Caudate nucleus (tissue), 63 donors: ENCODE measurements at places on chromosomes 12 and 14.

DNA sequence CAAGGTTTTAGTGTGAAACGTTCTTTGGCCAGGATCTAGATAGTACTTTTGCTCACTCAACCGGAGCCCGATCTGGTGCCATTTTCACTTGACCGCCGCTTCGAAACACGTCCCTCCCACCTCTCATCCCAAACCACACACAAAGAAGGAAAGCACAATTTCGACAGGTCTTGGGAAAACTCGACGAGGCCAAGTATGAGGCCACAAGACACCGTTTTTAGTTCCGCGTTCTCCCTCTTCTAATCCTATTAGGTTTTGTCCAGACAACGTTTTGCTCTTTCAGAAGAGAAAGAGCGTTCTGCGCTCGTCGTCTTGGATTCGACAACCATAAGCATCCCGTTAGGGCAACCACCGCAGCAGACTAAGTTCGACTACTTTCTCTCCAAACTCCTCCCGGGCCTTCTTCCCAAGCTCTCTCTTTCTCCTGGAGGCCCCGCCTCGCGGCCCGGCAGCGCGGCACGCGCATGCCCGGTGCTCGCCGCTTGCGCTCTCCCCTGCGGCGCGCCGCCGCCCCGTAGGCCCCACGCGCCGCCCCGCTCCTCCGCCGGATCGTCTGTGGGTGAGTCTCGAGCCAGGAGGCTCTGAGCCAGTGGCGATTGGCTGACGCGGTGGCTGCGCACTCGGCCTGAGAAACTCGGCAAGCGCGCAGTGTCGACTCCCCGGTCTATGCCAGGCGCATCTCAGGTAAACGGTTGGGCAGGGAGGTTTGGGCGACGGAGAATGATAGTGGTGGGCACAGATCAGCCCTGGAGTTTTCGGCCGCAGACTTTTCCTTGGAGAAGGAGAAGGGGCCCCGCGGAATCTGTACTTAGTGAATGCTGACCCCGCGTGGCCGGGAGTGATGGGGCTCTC lies at the start of gene MIPOL1:
Gene MIPOL1 (plus strand): TSS at position 517 of the 852 bp plus-strand sequence. CDS start 49,952 bp downstream, outside the sequence.
- DNase-seq: peak; percentile 25

GRCh38 chr14:92443167-92443566 lies 70.4 kb upstream of the RIN3 start:
- DNase-seq: peak; percentile 55

GRCh38 chr14:85917716-85918115 lies 387.8 kb downstream of the FLRT2 start:
- DNase-seq: no peak

- no peak for DNase-seq
Measured at GRCh38 chr12:15592934-15593333, 196.3 kb downstream of the EPS8 start.

- DNase-seq: no peak
Measured at GRCh38 chr14:103495854-103496253, 26.8 kb downstream of the CKB start.

DNA sequence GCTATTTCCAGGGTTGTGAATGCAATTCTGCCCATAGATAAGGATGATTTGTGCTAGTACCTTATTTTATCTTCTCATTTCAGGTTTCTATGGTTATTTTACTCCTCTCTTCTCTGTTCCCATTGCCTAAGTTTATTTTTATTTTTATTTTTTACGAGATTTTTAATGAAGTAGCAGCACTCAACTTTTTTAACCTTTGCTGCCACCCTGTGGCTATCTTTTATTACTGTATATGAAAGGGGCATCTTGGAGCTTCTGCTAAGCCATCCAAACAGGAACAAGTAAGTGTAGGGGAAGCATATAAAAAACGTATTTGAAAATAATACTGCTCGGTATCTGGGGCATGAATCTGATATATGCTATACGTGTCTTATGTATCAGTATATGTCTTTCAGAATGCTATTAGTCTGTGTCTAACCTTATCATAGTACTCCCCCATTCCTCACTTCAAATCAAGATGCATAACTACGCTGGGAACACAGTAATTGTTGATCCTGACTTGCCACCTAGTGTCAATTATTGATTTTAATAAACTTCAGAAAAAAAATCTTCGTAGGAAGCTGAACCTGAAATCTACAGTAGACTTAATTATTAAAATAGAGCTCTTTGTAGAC lies 60.3 kb downstream of the KLRG1 start:
- no peak for DNase-seq

GRCh38 chr14:75711105-75711795 lies 50.2 kb downstream of the TTLL5 start:
- DNase-seq: no peak

GRCh38 chr12:5034603-5035002 lies 9.1 kb upstream of the KCNA5 start:
- DNase-seq: no peak

- DNase-seq: no peak
Measured at GRCh38 chr12:47391566-47391965, 311.8 kb upstream of the AMIGO2 start.

DNA sequence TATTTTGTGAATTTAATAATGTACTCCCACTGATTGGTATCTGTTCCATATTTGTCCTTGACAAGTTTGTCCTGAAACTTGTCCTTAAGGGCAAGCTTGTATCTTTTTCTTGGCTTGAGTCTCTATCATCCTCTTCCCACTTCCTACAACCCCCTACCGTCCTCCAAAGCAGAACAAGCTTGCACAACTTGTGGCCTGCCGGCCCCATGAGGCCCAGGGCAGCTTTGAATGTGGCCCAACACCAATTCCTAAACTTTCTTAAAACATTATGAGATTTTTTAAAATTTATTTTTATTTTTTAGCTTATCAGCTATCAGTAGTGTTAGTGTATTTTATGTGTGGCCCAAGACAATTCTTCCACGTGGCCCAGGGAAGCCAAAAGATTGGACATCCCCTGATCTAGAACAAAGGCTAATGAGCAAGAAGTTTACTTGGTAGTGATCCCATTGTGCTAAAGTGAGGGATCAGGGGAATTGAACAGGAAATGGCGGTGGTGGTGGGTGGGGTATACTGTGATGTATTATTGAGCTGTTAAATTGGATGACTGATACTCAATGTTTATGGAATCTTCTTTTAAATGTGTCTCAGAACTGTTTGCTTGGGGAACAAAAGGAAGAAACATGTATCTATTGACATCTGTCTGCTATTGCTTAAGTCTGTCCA lies 37.8 kb downstream of the TMX1 start:
- DNase-seq: no peak

DNA sequence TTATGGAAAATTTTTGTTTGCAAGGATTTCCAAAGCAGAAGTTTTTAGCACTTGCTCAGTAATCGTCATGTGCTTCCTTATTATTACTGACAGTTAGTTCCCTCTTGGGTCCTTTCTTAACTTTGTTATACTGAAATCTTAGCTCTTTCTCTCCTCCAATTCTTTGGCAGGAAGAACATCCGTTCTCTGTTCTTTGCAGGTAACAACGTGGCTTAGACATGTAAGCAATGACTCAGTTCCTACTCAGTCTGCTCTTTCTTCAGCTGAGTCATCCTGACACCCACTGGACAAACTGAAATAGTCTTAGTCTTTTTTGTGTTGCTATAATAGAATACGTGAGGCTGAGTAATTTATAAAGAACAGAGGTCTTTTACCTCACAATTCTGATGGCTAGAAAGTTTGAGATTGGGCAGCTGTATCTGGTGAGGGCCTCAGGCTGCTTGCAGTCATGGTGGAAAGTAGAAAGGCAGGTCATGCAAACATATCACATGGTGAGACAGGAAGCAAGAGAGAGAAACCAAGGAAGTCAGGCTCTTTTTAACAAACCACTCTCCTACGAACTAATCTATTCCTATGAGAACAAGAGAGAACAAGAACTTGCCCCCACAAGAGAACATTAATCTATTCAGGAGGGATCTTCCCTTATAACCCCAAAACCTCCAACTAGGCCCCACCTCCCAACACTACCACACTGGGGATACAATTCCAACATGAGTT lies 49.2 kb downstream of the TESPA1 start:
- DNase-seq: peak; percentile 28

- DNase-seq: no peak
Measured at GRCh38 chr12:97638739-97639138, 176.1 kb downstream of the RMST start.

GRCh38 chr12:27179400-27180214 lies 64.5 kb upstream of the STK38L start:
- DNase-seq: no peak

GRCh38 chr12:52207895-52208294 lies 16.1 kb upstream of the KRT80 start:
- DNase-seq: no peak

DNA sequence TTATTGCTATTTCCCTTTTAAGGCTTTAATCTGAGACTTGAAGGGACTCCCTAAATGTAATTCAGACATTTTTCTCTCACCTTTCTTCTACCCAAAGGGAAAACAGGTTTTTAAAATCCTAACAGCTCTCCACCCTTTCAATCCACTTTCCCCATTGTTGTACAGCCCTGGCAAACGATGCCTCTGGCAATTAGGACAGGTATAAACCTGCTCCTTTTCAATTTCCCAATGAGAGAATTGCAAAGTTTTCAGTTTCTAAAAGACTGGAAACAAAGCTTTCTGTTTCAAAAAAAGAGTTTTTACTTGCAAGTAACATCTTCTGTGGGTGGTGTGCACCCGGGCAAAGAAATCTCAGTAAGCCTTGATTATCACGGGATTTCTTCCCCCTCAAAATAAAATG lies 131.2 kb downstream of the HMGA2 start:
- no peak for DNase-seq

DNA sequence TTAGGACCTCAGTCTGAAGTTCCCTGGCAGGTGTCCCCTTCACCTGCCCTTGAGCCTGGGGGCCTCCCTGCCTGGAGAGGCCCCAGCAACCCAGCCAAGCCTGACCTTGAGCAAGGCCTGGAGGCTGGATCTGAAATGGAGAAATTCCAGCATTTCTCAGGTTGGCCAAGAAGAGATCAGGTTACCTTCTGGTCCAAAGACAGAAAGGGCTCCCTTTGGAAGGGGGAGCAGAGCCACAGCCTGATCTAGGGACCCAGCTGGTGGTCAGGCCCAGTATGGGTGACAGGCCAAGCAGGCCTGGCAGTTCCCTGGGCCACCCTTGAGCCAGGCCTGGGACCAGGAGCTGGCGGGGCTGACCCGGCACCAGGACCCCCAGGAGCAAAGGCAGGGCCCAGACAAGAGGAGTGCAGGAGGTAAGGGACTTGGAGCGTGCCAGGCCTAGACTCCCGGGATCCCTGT lies 82.8 kb downstream of the TNFAIP2 start:
- DNase-seq: no peak

DNA sequence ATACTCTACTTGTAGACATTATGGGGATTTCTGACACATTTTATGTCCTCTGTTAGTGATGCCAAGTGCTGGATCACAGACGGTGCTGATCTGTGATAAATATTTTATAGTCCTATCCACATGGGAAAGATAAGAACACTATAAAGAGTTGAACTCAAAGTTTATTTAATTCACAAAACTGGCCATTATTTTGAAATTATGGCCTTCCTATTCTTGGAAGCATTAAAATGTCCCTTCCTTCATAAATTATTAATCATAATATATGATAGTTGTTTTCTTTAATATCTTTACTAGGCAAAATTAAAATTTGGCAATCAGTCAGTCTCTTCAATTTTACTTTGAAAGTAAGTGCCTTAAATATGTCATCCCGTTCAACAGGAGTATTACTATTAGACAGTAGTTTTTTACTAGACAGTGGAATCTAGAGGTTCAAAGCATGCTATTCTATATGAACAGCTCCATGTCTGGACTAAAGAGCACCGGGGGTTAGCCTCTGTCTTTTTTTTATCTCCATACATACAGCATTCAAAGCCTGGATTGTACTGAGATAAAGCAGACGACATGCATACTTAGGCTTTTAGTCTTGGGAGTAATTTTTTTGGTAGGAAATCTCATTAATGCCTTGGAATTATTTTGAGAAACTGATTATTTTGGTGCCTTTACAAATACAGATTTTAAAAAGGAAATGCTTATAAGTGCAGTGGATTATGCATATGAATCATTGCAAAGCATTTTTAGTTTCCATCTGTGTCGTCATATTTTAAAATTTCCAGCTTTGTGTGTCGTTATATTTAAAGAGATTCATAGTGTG lies 306.1 kb upstream of the RGS6 start:
- DNase-seq: no peak

DNA sequence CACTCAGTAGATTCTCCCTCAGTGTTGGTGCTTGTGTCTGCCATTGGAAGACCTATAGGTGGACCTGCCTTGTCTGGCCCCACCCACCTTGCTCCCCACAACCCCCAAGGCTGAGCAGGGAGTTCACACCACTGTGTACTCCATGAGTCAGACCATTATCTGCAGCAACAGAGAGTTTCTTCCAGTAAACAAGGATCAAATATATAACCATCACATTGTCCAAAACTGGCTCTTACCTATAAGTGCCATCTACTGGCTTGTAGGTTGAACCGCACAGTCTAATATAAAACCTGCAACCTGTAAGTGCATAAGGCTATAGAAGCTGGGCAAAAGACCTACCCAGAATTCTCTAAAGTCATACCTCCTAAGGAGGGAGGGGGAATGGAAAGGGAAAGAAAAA lies 7.9 kb downstream of the TAS2R13 start:
- DNase-seq: no peak

DNA sequence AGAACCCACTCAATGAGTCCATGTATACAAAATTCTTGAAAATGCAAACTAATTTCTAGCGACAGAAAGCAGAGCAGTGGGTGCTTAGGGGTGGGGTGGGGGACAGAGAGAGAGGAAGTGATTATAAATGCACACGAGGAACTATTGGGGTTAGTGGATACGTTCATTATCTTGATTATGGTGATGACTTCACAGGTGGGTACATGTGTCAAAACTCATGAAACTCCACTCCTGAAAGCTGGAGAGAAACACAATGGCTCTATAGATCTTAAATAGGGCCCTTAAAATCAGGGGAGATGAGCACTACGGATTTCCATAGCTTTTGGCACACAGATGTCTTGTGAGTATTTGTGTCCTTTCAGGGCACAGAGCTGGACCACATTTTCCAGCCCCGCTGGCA lies 59.9 kb downstream of the STON2 start:
- no peak for DNase-seq

- no peak for DNase-seq
Measured at GRCh38 chr14:58109744-58110143, 42.3 kb downstream of the ARMH4 start.

DNA sequence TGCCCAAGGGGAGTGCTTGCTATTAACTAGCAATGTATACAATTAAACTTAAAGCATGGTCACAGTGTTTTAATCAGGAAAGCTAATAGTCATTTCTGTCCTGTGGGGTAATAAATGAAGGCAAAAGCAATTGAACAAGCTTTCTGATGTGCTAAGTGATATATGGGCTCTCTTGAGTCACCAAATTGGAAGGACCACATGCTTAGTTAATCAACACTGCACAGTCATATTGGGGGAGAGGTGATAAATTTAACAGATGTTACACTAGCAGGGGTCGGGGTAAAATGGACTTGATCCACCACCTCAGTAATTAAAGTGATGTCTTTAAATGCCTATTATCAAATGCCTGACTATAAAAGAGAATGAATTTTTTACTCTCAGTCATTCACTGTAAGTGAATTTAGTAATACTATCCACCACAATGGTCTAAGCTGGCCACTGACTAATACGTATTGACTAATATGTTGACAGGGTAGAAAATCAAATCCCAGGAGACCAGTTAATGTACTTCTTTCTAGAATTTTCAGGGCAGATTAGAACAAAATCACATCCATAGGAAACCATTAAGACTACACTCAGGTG lies 736.3 kb downstream of the RPS29 start:
- no peak for DNase-seq

- no peak for DNase-seq
Measured at GRCh38 chr14:21042918-21043317, 756 bp downstream of the RNASE7 start.

GRCh38 chr12:237026-237815 lies 23.3 kb upstream of the SLC6A12 start:
- no peak for DNase-seq
